ENCODE measurements at places on chromosomes 6 and 20.
A peak's percentile ranks its signal among the peaks of the same experiment; 100 is the strongest.

DNA sequence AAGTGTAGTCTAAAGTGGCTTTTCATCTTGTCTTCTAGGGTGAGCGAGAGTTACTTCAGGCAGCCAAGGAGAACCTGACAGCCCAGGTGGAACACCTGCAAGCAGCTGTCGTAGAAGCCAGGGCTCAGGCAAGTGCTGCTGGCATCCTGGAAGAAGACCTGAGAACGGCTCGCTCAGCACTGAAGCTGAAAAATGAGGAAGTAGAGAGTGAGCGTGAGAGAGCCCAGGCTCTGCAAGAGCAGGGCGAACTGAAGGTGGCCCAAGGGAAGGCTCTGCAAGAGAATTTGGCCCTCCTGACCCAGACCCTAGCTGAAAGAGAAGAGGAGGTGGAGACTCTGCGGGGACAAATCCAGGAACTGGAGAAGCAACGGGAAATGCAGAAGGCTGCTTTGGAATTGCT, 27.1 kb downstream of the C20orf173 start:
- DNase-seq: no peak

- DNase-seq: no peak
These were observed 247.1 kb upstream of the GRIK2 start for GRCh38 chr6:101146389-101146788.

GRCh38 chr6:42278131-42278853, 60.6 kb upstream of the MRPS10 start:
- no peak for DNase-seq

- DNase-seq: no peak
These were observed 28.0 kb downstream of the PTPRK start for GRCh38 chr6:128492386-128492785.

- no peak for DNase-seq
These were observed 52.0 kb downstream of the PRND start for GRCh38 chr20:4773736-4774135.

- peak; percentile 49 for DNase-seq
These were observed 587 bp downstream of the PDSS2 start for GRCh38 chr6:107458672-107459282.

- DNase-seq: no peak
These were observed 837.1 kb downstream of the EPHA7 start for GRCh38 chr6:92582211-92582610.

GRCh38 chr20:5400164-5400762, 83.5 kb upstream of the PROKR2 start:
- DNase-seq: no peak

GRCh38 chr6:20234136-20234535, 21.9 kb upstream of the MBOAT1 start:
- no peak for DNase-seq

GRCh38 chr6:154350293-154350692, 6.3 kb downstream of the IPCEF1 start:
- no peak for DNase-seq
